ENCODE measurements at places on chromosomes 3 and 15. TPM values are rescaled to one million over a fixed set of nuclear protein-coding genes. Genes with fewer than 3 reads are reported as not detected.

GRCh38 chr3:76352511-76353284 lies 567.3 kb upstream of the ZNF717 start:
- no peak for DNase-seq

The INSYN1 gene
- total RNA-seq, result 0.17 TPM

DNA sequence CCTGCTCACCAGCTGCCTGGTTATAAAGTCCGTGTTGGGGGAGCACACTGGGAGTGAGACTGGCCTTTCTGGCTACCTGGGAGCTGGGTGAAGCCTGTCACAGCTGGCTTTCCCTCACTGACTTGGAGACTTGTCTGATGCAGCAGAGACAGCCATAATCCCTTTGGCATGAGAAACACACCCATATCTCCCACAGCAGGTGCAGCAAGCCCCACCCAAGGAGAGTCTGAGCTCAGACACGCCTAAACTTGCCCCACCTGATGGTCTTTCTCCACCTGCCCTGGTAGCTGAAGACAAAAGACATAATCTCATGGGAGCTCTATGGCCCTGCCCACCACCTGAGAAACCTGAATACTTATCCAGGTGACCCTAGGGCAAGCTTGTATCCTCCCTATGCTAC lies 54.8 kb downstream of the NMD3 start:
- DNase-seq, result no peak

DNA sequence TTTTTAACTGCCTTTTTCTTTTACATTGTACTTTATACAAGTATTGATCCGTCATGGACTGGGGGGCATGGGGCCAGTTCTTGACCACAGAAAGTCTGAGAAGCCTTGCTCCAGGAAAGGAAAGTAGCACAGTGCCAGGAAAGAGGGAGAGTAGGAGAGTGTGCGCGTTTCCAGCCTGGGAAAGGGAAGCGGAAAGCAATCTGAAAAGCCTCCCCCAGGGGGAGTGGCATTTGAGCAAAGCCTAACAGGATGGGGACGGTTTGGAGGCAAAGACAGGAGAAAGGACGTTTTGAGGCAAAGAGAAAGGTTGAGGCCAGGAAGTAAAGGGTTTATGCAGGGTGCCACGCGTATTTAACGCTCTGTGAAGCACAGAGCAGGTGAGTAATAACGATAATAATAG lies 116.9 kb downstream of the RORA start:
- DNase-seq, result peak; percentile 66

DNA sequence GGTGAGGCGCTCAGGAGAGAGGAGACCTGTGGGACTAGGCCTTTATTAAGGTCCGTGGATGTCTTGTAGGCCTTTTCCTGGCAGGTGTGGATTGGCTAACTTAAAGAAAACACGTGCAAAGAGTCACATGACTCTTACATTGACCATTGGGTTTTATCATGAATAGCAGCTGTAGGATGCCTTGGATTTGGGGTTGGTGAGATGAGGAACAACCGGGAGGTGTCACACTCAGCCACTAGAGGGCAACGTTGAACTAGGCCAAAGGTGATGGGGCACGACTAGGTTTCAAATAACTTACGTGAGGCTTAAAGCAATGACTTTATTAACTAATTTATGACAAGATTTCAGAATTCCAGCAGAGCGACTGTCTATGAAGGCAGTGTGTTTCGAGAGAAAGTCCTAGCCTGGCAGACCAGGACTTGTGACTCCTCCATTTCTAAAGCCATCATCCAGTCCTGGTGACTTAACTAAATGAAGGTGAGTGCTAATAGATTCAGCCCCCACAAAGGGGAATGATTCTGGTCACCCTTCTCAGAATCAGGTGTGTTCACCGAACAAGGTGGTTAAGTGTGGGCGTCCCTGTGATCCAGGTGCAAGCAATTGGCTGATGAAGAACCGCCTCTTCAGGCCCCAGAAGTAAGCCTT lies 345.6 kb downstream of the MCTP2 start:
- peak; percentile 65 for DNase-seq

GRCh38 chr3:142912402-142913172 lies 23.7 kb upstream of the PCOLCE2 start:
- DNase-seq, result no peak

The SORD gene
- 36.7 TPM for total RNA-seq

The SIDT1 gene
- not detected for total RNA-seq

- DNase-seq, result peak; percentile 63
Measured at GRCh38 chr3:66885326-66886000, 112.6 kb upstream of the KBTBD8 start.

DNA sequence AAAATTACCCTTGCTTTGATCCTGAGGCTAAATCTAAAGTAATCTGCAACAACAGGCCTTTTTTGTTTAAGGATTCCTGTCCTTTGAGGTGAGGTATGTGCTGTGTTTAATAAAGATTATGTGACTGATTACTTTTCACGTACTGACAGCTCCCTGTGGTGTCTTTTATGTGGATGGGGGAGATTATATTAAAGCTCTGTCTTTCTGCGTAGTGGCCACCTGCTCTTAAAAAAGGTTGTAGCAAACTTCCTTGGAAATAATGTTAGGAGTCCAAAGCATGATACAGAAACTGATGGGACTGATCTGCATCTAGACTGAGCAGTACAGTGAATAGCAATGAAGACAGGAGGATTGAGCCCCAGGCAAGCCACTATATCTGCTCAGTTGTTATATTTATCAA lies 453.0 kb upstream of the GOLIM4 start:
- peak; percentile 36 for DNase-seq

The SKIC8 gene
- total RNA-seq, result 78.4 TPM

The PRICKLE2 gene
- total RNA-seq, result 10.7 TPM

The MUC20 gene
- total RNA-seq, result not detected

GRCh38 chr15:27341780-27342343 lies 370.9 kb downstream of the GABRG3 start:
- no peak for DNase-seq

DNA sequence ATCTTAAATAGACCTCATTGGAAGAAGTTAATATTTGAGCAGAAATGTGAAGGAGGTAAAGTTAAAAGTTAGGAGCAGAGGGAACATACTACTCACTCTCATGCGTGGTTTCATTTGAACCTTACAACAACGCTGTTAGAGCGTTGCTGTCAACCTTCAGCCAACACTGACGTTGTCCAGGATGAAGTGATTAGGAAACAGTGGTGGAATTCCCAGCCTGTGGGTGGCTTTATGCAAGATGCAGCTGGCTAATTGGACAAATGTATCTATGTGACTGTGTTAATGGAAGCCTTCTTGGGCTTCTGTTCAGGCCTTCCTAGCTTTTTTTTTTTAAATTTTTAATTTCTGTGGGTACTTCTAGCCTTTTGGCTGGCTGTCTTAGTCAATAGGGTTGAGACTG lies 40.5 kb downstream of the PTPRG start:
- DNase-seq, result no peak

The SERINC4 gene
- total RNA-seq, result not detected

DNA sequence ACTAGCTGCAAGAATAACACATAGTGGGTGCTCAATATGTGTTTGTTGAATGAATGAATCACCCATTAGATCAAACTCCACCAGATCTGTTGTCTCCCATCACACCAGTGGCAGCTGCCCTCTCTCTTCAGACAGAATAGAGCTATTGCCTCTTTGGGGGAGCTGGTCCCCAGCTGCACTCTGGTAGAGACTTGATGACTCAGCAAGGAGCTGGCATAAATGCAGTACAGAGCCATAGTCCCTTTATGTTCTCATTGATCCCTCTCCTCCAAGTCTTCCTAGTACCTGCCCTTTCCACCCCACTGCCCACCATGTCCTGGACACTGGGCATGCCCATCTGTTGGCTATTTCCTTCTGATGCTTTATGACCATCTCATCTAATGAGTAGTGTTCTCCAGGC lies 361.9 kb downstream of the LRTM1 start:
- DNase-seq, result no peak

DNA sequence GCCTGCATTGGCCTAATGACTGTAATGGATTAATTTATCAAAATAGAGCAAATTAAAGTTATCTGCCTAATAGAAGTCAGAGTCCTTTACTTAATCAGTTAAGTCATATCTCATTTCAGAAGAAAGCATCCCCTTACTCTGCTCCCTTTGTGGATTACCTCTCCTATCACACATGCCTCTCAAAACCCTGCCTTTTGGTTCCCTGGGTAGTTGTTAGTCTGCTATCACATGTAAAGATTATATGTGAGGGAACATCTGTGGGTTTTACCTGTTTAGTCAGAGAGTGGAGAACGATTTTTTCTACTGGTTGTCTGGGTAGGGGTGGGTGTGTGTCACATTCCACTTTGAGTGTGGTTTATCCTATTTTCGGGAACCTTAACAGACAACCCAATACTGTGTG lies 16.4 kb downstream of the UBE2E2 start:
- DNase-seq, result no peak

DNA sequence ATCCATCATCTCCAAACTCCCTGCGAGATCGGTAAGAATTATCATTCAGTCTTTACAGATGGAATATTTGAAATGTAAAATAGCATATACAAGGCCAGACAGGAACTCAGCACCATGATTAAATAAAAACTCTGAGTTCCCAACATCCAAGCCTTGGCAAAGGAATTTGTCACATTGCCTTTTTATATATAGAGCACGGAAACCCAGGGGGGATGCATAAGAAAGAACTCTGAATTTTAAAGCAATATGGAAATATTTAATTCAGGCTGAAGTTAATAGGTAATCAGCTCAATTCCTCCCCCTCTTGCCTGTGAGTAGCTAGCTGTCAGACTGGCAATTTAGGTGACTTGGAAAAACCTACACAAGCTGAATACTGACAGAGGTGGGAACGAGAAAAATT lies 217.9 kb upstream of the KCNMB2 start:
- DNase-seq, result no peak

DNA sequence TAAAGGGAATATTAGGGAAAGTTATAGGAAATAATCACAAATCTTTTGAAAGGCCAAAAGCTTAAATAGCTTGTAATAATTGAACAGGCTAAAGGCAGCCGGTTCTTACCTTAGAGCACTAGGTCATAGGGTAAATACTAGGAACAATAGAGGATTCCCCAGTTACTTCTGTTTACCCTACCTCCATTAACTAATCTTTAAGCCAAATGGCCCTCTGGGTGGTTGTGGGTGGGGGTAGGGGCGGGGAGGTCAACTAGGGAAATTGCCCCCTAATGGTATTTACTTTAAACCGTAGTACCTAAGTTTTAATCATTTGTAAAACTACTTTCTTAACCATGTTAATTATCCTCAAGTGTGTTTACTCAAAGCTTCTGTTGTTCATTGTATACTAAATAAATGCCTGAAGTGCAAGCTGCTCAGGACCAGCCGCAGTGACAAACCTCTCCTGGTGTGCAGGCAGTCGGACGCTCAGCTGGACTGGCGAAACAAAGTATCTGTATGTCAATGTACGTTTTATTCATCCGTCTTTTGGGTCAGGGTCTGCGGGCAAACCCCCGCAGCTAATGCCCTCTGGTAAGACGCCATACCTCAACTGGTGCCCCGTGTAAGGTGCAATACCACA lies 18.9 kb downstream of the MAGEL2 start:
- DNase-seq, result peak; percentile 16

DNA sequence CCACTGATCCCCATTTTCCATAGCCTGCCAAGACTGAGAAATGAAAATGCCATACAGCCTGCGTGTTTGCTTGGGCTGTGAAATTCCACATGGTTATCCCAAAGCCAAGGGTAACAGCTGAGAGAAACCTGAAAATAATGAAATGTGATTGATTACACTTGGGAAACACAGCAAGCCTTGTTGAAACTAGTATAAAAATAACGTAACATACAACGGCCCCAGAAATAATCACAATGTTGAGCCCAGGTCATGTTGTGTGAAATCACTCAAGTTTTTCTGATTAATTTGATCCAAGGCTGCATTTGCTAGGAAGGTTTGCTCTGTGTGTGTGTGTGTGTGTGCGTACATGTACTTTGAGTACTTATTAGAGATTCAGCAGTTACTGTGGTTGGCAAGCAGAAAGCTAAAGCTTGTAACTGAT lies 269.0 kb downstream of the OXSM start:
- no peak for DNase-seq

Measured in neural progenitor cell (in vitro differentiated cells).